Hindlimb muscle (tissue), 1 donor: ENCODE measurements at places on chromosomes 4 and X.

DNA sequence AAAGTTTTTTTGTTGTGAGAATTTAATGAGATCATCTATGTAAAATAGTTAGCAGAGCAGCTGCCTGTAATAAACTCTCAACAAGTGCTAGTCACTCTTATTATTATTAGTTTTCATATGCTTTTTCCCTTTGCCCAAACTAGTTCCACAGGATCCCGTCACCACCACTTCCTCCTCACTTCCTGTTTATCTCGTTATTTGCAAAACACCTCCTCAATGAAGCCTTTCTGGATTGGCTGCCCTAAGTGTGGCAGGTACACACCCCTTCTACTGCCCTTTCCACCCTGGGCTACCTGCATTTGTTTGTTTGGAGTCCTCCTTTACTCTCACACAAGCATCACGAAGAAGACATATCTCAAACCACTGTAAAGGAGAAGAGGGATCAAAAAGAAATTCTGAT, 54.4 kb upstream of the KLF3 start:
- no peak for DNase-seq

GRCh38 chrX:95889279-95889678, 795.4 kb upstream of the DIAPH2 start:
- DNase-seq = no peak

GRCh38 chr4:16852228-16852627, 46.2 kb downstream of the LDB2 start:
- DNase-seq = no peak

DNA sequence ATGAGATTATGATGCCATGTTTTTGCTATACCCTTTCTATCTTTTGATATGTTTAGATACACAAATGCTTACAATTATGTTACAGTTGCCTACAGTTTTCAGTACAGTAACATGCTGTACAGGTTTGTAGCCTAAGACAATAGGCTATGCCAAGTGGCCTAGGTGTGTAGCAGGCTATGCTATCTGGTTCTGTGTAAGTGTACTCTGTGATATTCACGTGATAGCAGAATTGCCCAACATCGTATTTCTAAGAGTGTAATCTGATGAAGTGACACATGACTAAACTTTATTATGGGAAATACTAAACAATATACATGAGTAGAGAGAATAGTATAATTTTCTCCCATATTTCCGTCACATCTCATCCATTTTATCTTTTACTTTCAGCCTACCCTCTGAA, 97.0 kb downstream of the CLDN22 start:
- no peak for DNase-seq

DNA sequence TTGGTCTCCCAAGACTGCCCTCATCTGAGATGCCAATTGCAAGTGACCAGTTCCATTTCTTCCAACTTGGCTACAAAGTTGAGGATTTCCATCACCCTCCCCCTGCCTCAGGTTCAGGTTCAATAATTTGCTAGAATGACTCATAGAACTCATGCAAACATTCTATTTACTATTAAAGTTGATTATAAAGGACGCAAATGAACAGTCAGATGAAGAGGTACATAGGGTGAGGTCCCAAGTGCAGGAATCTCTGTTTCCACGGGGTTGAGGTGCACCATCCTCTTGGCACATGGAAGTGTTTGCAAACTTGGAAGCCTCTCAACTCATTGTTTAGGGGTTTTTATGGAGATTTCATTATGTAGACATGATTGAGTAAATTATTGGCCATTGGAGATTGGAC, 41.0 kb downstream of the FGFBP1 start:
- no peak for DNase-seq

GRCh38 chr4:127641524-127641923, 8.8 kb downstream of the INTU start:
- no peak for DNase-seq

GRCh38 chr4:48692044-48692443, 88.0 kb downstream of the FRYL start:
- no peak for DNase-seq

DNA sequence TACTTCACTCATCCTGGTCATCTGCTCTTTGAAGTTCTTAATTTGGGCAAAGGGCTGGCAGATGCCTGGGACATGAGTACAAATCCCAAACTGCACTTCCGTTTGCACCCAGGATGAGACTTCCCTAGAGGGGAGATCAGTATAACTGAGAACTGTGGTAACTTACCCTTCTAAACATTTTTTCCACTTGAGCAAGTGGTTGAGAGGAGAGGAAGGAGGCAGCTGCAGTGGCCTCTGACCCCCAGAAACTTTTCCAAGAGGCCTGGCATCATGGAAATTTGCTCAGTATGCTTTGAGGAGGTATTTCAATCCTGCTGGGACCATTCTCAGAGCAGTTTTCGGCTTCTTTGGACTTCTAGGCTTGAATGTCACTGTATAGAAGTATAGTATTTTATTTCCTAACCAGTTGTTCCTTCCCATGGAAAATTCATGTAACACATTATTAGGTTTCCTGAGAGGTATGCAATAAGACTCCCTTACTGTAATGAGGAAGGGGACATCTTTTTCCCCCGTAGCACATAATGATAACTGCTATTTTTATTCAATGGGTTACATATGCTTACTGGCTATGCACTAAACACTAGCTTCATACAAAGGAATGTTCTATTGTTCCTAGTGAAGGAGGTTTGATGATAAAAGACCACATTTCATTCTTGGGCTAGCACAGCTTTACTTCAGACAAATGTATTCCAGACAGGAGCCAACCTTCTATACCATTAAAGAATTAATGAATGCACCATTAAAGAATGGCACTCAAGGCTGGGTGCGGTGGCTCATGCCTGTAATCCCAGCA, 129.3 kb downstream of the SHROOM3 start:
- peak; percentile 49 for DNase-seq

GRCh38 chrX:115892056-115892708, 278.4 kb upstream of the AGTR2 start:
- no peak for DNase-seq

DNA sequence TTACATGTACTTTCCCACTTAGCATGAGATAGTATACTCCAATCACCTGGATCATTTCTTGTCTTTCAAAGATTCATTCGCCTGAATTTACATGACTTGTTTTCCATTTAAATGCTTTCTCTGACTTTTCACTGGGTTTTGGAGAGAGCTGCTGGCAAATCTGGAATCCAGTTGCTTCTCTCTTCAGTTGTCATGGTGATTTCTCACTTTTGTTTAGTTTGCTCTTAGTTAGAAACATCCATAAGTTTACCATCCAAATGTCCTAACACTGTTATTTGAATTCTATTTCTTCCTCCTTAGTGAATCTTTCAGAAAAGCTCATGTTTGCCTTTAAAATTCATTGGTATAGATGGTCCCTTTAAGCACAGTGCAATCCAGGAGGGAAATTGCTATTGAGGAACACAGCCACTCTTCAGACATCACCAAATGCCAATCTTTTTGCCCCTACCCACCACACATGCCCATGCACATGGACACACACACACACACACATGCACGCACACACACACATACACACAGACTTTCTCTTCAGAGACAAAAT, 51.7 kb downstream of the REELD1 start:
- DNase-seq = no peak

DNA sequence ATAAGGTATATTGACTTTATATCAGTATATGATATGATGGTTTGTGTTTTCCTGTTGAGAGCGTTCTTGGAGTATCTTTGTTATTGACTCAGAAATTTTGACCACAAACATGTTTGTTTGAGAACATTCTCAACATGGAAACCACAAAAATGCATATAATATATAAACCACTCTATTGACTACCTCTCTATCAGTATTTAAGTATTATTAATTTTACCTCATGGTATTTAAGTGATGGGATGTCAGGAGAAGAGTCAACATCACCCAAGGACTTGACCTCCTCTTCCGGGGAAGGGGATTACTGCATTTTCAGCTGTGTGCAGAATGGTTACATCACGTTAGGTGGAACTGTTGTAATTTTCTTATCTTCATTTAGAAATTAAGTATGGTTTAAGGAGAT, 54.3 kb upstream of the PUDP start:
- no peak for DNase-seq

DNA sequence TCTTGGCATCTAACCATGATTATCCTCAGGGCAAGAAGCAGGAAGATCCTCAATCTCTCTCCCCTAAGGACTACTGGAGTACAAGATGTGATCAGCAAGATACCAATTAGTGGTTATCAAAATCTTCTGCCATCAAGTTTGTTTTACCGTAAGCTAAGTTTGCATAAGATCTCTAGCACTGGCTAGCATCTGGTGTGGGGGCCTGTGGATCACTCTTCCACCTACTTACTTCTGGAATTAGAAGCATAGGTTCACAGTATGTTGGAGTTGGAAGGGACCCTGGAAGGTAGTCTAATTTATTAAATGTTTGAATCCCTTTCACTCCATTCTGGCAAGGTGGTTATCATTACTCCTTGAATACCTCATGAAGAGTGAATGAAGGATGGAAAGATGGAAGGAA, 93.3 kb upstream of the BANK1 start:
- no peak for DNase-seq

GRCh38 chr4:131427000-131427399, 1722.1 kb upstream of the PCDH10 start:
- no peak for DNase-seq

DNA sequence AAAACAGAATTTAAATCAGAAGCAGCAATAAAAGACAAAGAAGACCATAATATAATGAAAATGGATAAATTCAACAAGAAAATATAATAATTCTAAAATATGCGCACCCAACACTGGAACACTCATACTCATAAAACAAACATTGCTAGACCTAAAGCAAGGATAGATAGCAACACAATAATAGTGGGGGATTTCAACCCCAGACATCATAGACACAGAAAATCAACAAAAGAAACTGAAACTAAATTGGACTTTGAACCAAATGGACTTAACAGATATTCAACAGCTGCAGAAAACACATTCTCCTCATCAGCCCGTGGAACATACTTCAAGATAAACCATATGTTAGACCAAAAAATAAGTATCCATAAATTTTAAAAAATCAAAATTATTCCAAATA, 1552.6 kb downstream of the C4orf33 start:
- DNase-seq = no peak

DNA sequence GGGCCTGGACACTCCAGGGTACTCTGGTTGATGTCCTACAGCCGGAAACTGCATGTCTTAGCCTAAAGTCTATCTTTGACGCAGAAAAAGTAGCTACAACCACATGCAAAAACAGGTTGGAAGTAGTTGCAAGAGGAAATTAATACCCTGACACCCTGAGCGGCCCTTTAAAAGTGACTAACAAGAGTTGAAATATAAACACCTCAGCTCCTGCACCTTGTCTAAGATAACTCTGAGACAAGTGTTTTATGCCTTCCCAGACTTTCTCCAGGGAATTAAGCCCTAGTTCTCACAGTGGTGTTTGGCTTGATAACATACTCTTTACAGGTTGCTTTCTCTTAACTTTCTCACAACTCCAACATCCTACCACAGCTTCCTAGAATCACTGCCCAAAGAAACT, 943.1 kb downstream of the DMD start:
- DNase-seq = no peak
